ENCODE measurements at places on chromosomes 5 and 9.

GRCh38 chr5:40017135-40017534 lies 592.4 kb upstream of the DAB2 start:
- DNase-seq: no peak

- peak; percentile 93 for DNase-seq
Measured at GRCh38 chr9:108551030-108551841, 304.6 kb downstream of the ACTL7B start.

DNA sequence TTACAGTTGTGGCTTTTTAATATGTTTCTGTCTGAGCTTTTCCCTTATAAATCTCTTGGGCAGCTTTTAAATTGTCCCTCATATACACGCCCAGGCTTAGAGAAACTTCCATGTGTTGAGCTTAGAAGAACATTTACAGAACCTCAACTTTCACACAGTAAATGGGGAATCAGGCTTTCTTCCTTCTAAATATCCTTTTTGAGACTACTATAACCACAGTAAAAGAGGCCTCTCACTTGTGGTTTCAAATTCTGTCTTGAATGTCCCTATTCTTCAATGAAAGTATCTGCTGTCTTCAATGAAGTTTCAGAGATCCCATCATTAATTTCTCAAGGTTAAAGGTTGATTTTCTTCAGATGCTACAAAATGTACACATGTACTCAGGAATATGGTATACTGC lies 588.6 kb upstream of the DMAC1 start:
- DNase-seq: no peak

DNA sequence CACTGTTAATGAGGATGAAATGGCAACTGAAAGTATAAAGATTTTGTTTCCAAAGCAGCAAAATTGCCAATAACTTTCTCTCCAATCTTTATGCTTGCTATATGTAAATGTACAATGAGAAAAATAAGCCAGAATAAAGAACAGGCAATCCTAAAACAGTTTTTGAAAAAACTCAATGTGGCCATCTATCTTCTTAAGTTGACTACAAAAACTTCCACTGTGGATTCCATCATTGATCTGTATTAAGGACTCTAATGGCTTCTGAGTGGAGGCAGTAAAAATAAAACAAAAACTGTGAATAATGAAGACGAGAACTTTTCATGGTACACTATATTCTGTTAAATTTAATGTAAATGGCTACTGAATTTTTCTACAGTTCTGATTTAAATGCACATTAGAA lies 382.9 kb downstream of the TMEM232 start:
- no peak for DNase-seq

DNA sequence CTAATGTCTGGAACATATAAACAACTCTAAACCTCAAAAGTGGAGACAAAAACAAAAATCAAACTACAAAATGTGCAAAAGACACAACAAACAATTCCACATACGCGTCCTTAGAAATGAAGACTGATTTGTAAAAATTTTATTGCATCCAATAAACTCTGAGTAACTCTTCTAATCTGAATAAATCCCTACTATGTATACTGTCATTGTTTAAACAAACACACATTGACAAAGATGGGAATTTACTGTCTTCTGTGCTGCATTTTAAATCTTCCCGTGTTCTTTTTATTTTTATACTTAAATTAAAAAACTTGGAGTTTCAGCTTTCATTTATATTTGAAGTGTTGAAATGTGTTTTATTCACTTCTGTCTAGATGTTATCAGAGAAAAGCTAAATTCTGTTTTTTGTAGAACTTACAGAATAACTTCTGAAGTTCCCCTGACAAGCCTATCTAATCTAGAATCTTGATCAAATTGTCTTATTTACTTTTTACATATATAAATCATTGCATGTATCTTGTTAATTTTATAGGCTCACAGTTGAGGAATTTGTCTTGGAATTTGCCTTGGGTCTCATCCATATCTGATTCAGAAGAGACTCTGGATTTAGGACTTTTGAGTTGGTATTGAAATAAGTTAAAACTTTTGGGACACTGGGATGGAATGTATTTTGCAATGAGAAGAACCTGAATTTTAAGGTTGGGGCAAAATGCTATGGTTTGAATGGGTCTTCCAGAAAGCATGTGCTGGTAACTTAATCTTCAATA lies 2064.4 kb upstream of the C9orf72 start:
- no peak for DNase-seq

Measured in adipocyte (in vitro differentiated cells).